ENCODE measurements at places on chromosomes 2 and 18.
A peak's percentile ranks its signal among the peaks of the same experiment; 100 is the strongest.

DNA sequence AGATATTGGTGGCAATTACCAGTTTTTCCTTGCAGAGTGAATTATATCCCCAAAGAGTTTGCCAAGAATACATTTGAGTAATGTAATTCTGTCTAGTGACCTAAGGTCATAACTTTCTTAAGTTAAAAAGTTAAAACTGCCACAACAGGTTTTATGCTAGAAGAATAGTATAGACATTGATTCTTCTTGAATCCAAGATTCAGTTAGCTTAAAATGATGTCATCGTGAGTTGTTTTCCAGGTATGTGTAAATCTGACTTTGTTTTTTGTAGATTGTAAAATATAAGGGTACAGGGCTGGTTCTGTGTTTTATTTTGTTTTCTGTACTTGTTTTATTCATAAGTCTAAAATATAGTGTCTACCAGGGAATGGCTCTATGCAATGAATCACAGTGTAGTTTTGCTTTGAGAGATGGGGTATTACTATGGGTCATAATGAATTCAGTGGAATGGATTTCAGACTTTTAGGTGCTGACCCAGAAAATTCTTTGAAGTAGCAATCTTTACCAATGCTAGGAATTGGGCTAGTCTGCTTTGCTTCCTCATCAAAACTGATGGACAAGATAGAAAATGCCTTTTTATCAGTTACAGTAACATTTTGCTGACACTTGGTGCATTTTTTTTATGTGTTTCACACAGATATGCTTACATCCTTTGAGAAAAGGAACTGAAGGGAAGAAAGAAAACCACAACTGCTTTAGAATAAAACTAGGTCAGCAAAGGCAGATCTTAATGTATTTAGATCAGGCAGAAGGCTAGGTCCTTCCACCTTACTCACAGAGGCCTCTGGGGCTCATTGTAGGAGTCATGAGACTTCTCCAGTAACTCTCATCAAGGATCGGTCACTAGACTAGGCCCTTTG is 20.8 kb upstream of the MGAT5 start:
- DNase-seq, result no peak

GRCh38 chr18:11872479-11873136 is 21.4 kb downstream of the CHMP1B start:
- DNase-seq, result no peak

DNA sequence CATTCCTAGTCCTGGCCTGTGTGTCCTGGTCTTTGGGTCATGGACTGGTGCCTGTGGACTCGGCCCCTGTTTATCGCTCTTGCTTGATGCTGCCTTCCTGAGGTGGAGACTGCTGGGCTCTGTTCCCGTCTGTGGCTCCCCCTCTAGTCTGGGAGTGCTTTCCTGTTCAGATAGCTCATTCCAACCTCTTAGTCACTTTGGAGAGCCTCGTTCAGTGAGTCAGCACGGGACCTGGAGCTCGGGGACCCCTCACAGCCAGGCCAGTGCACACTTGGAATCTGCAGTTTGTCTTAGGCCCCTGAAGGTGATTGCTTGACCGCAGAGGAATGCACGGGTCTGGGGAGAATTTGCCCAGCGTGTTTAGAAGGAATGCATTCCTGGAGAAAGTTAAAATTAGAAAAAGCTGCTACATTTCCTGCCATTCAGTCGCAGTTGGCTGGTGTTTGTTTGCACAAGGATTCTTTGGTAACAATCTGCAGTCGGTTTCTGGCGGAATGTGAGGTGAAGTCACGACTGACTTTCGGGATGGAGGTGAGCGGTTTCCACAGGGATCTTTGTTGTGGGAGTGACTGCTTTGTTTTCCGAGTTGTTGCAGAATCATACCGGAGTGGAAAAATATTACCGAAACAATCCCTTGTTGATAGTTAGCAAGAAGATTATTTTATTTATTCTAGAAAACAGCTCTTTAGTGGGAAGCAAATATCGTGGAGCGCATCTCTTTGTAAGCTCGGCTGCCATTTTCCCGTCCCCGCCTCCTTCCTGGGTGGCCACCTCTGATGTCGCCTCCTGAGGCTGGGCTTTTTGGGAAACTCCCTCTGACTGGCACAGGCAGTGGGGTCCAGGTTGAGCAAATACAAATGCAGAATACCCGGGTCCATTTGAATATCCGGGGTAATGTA is 29.6 kb downstream of the SH3BP4 start:
- DNase-seq, result peak; percentile 100

DNA sequence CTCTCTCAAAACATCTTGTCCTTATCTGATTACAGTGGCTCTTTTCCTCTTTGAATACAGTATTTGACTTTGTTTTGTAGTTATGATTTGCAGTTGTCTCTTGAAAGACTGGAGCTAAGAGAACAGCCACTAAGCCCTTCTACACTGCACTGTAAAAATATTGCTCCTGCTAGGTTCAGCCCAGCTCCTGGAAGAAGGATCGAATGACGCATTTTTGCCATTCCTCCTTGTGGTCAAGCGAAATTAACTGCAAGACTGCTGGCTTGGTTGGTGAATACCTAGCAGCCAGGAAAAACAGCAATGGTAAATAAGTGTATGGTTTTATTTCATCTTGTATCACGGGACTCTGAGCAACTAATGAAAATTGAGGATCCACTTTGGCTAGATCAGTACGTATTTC is 407.8 kb upstream of the CDH2 start:
- DNase-seq, result peak; percentile 88

DNA sequence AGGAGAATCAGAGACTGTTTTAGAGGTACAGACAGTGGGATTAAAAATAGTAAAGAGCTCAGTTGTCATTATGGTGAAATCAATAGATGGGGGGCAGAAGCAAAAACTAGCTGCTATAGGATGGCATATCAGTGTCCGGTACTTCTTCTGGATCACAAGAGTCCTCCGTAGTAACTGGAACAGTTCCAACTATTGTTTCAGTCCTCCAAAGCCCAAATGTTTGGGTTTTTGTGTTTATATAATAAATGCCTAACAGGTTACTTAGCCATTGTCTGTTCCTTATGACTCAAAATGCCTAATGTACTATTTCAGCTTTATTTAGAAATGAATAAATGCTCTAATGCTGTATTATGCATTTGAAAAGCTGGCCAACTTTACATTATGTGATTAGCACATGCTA is 401.2 kb downstream of the PTH2R start:
- DNase-seq, result no peak

DNA sequence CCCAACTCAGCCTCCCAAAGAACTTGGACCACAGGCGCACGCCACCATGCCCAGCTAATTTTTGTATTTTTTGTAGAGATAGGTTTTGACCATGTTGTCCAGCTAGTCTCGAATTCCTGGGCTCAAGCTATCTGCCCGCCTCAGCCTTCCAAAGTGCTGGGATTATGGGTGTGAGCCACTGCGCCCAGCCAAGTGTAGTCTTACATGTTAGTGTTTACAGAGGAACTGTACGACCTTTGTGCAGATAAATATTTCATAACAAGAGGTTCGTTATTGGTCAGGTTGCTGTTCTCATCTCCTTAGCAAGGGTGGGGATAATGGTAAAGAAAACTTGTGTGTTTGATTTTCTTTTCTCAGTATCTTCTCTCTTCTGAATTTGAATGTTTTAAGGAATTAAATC is 46.5 kb downstream of the RALBP1 start:
- DNase-seq, result no peak

GRCh38 chr2:145464866-145465265 is 944.9 kb upstream of the ZEB2 start:
- no peak for DNase-seq

- peak; percentile 77 for DNase-seq
Measured at GRCh38 chr2:5849562-5849961, 157.4 kb downstream of the SOX11 start.

DNA sequence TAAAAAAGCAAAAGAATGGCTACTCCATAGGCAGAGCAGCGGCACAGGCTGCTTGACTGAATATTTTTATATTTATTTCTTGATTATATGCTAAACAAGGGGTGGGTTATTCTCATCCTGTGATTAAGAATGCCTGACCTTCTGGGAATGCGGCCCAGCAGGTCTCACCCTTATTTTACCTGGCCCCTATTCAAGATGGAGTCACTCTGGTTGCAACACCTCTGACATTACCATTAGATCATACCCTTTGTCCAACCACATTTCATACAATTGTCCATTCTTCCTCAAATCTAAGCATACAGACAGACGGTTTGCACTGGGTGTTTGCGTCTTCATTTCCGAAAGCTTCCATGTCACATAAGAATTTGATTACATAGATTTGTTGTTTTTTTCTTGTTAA is 168.2 kb downstream of the GALNT1 start:
- no peak for DNase-seq

GRCh38 chr2:240933966-240934700 is 28.0 kb downstream of the CROCC2 start:
- peak; percentile 47 for DNase-seq

- DNase-seq, result no peak
Measured at GRCh38 chr2:163682695-163683094, 53.1 kb downstream of the FIGN start.

DNA sequence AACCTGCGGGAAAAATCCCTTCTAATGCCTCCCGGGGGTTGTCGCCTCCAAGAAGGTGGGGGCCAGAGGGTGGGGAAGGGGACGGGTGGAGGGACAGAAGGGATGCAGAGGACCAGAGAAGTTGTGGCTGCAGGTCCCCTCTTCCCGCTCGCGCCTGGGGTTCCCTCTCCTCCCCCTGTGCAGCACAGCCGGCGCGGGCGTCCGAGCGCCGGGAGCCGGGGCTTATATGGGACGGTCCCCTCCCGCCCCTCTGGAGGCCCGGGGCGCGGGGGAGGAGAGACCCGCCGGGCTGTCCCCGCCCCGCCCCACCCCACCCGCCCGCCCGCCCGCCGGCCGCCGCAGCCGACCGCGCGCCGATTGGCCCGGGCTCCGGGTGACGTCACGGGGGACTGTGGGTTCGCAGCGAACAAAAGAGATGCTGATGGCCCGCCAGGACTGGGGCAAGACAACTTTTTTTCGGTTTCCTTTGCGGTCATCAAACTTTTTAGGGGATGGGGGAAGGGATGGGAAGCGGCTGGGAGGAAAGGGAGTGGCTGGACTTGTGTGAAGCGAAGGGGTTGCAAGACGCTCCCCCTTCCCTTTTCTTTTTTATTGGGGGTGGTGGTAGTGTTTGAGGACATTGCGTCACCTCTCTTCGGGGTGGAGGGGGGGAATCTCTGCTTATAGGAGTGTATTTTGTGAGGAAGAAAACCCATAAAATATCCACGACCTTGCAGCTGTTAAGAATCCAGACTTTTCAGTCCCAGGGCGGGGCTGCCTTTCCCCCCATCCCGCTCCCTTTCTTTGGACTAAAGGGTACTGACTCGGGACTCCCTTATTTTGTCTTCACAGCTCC is at the start of gene FN1:
FN1 (minus strand) TSS at position 199 of the 835 bp plus-strand sequence. CDS start 266 bp downstream, outside the sequence.
- peak; percentile 99 for DNase-seq

DNA sequence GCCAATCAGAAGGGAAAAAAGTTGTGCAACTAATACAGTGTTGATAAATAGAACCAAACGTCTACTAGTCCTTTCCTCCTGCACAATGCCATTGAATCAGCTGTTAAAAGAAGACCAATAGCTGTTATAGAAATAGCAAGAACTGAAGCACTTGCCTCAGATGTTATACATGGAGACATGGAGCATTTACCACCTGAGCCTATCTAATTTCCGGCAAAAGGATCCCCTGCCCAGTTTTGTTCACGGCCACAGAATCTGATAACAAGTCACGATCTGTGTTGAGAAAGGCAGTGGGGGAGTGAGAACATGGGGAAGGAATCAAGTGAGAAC is 285.4 kb downstream of the ZEB2 start:
- DNase-seq, result no peak

DNA sequence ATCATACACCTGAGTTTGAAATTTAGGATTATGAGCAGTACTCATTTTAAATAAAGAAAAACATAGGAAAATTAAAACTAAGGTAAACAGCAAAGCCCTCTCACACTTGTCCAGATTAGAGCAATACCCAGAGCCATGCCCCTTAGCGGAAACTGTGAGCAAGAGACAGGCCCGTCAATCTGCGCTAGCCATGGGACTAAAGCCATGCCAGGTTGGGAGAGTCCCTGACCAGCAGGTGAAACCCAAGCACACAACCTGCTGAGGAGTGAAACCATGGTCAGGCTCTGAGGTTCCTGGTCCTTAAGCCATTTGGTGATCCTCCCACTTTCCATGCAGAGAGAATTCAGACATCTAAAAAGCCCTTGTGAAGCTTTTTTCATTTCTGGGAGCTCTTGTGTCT is 494.3 kb downstream of the STK39 start:
- no peak for DNase-seq

GRCh38 chr2:224009605-224010315 is 29.3 kb downstream of the SERPINE2 start:
- no peak for DNase-seq

DNA sequence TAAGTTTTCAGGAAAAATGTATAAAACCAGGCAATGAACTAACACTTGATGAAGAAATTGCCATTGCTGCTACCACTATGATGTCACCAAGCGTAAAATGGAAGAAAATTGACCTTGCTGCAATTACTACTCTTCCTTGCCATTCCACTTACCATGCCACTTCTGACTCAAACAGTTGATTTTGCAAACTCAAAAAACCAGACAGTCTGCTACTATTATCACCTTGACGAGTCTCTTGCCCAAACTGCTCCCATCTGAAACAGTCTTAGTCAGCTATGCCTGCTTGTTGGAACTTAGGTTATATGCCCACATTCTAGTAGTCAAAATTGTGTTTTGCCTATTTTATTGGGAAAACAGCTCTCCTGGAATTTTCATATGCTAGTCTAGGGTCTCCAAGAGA is 71.9 kb upstream of the SLC9A2 start:
- no peak for DNase-seq

GRCh38 chr2:43946685-43947084 is 49.1 kb downstream of the LRPPRC start:
- DNase-seq, result no peak

GRCh38 chr2:95275151-95275515 is 884 bp downstream of the PROM2 start:
- DNase-seq, result no peak

GRCh38 chr18:3596637-3597384 is 146.8 kb downstream of the TGIF1 start:
- peak; percentile 78 for DNase-seq

DNA sequence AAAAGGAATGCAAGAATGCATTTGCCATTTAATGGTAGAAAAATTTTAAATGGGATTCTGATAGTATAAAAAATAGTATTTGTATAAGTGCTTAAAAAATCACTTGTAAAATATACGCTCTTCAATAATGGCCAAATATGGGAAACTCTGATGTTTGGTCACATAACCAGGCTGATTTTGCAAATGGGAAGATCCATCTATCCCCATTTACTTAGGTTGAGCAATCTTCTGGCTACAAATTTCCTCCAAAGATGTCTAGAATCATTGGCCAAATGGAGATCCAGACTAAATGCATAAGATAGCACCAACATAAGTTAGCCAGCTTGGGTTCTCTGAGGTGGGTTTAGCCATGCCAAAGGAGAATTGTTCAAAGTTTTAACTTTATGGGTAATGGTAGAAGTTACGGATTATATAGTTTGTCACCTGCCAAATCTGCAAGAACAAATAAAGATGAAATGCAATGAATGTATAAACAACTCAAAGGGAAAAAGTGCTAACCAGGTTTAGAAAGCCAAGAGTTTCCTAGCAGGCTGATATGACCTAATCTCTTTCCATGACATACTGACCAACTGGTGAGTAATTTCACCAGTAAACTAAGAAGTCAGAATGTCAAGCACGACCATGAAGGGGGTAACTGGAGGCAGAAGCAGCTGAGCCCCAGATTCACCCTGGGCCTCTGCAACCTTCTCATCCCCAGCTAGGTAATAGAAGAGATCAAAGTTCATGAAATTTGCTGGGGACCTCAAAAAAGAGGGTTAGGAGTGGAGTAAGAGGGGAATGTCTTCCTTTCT is 10.0 kb downstream of the RHOB start:
- DNase-seq, result no peak
